ENCODE measurements at places on chromosomes 1 and 21. TPM values are rescaled to one million over a fixed set of nuclear protein-coding genes. Genes with fewer than 3 reads are reported as not detected.

ADAR gene
- 90.5 TPM for total RNA-seq

MEX3A gene
- total RNA-seq, result 3.6 TPM

NBPF6 gene
- not detected for total RNA-seq

CNR2 gene
- not detected for total RNA-seq

SPRR2E gene
- not detected for total RNA-seq

ALX3 gene
- total RNA-seq, result not detected

ZSCAN20 gene
- 5.5 TPM for total RNA-seq

BTBD19 gene
- total RNA-seq, result 3.3 TPM

TMEM39B gene
- 12.9 TPM for total RNA-seq

MIXL1 gene
- total RNA-seq, result 0.13 TPM

IGSF21 gene
- total RNA-seq, result not detected

OR2T29 gene
- not detected for total RNA-seq

MYOG gene
- not detected for total RNA-seq

SNAP47 gene
- total RNA-seq, result 27.6 TPM

FHAD1 gene
- total RNA-seq, result under 0.01 TPM

UBXN10 gene
- total RNA-seq, result not detected

ST6GALNAC5 gene
- total RNA-seq, result not detected

SUSD4 gene
- total RNA-seq, result under 0.01 TPM

OPRD1 gene
- not detected for total RNA-seq

MMP23B gene
- total RNA-seq, result 0.25 TPM

TFF2 gene
- total RNA-seq, result not detected

CELA2B gene
- not detected for total RNA-seq

TNFRSF1B gene
- total RNA-seq, result 14.8 TPM

AMPD1 gene
- total RNA-seq, result not detected
